Caudate nucleus (tissue), 63 donors: ENCODE measurements at places on chromosomes 3 and 15.

DNA sequence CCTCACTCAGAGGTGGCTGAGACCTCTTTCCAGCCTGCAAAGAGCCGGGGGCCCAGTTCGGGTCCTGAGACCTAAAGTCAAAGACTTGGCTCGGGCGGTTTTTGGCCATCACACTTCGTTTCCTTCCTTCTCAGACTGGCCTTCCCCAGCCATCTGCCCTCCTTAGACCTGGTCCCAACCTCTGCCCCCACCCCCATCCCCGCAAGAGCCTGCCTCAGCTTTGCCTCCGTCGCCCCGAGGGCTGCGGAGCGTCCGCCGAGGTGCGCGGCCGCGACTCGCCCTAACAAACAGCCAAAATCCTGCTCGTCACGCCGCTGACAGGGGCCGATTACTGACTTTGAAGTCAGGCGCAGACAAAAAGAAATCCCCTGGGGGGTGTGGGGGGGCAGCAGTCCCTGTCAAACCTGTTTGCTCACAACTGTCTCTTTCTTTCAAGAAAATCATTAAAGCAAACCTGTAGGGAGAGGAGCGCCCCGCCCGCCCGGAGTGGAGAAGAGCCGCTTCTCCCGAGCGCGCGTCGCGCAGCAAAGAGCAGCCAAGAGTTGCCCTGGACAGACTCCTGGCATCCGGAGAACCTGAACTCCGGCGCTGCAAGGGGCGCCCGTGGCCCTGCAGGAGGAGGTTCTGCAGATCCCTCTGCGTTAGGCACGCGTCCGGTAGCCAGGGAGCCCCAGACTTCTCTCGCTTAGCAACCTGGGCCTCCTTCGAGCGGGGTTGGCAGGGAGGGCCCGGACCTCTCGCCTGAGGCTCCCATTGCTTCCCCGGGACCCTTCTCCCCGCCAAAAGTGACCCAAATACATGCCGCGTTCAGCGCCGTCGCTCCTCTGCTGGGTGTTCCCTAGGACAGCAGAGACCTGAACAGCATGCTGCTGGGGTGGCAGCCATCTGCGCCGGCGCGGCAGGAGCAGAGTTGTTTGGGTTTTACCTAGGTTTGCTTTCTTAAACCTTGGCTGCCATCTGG, 4.5 kb downstream of the SOX14 start:
- DNase-seq: no peak

DNA sequence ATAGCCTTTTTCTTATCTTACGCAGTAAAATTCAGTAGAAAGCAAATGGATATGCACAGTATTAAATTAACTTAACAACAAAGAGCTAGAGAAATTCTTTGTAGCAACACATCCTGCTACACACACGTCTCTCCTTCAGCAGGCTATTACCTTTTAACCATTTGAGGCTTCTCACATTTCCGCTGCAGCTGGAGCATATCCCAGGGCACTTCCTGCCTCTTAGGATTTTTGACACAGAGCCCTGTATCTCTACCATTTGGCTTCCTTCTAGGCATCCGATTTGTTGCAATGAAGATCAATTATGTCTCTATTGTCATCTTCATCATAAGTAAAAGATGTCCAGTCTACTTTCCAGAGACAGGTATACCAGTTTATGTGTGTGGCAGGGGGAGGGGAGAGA, 292.4 kb upstream of the CBLB start:
- DNase-seq: no peak

GRCh38 chr3:41200669-41201021, 1.3 kb downstream of the CTNNB1 start:
- no peak for DNase-seq

- no peak for DNase-seq
Observed at GRCh38 chr15:58587486-58587885, 155.7 kb downstream of the LIPC start.

DNA sequence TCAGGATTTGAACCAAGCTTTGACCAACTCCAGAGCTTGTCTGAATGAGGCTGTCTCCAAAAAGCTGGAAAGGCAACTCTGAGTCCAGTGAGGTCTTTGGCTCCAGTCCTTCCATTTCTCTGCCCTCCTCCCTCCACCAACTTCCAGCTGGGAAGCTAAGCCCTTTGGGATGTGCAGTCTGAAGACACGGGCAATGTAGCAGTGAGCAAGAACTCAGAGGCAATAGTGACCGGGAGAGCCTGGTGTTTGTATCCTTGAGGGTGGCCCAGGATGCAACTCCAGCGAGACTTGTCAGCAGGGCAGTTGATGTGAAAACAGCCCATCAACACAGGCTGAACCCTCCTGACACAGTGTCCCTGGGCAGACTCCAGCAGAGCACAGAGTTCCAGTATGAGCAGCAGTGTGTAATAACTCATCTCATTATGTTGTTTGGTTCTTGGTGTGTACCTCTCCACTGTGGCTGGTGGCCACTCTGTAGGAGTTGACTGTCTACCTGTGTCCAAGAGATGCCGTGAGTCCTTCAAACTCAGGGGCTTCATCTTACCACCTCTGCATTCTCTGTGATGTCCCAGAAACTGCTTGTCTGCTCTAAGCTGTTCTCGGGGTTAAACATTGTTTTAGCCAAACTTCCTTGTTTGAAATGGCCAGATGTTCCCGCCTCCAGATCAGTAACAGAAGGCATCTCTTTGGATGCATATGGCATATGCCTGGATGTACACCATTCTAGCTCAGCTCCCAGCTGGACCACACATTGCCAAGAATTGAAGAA, 6.6 kb downstream of the CDCP1 start:
- no peak for DNase-seq

GRCh38 chr3:23811185-23811527, 5.4 kb downstream of the UBE2E1 start:
- no peak for DNase-seq
